ENCODE measurements at places on chromosomes 7 and 10.
A peak's percentile ranks its signal among the peaks of the same experiment; 100 is the strongest.

DNA sequence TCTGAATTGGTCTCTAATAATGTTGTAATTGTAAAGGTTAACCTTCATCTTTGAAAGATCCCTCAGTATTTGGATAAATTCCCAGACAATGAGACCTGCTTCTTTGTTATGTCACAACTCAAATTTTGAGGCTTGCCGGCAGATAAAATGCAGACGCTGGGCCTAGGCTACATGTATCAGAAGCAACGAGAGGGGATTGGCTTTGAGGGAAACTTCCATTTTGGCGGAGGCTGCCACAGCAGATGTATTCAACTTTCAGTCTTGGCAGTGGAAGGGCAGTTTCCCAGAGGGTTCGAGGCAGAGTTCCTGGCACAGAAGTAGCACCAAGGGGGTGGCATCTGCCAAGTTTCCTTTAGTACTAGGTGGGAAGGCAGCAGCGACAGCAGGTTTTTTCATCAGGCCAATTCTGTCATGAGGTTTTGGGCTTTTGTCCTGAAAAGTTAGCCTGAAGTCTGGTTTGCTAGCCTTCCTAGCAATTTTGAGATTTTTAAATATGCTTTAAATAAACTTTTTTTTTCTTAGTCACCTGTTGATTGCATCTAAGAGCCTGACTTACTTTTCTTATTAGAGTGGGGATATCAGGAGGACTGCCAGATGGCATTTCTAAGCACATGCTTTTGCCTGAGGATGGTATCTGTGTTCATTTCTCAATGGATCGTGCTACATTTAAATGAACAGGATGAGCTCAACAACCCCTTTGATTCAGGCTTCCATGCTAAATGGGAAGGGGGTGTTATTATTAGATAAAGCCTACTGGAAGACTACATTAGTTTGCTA, 89.5 kb upstream of the FAM3C start:
- no peak for DNase-seq

- no peak for DNase-seq
Measured at GRCh38 chr10:10213237-10213636, 804.4 kb upstream of the CELF2 start.

- no peak for DNase-seq
Measured at GRCh38 chr7:30843741-30844482, 67.7 kb upstream of the AQP1 start.

GRCh38 chr7:34061149-34061548, 155.8 kb downstream of the BMPER start:
- no peak for DNase-seq

DNA sequence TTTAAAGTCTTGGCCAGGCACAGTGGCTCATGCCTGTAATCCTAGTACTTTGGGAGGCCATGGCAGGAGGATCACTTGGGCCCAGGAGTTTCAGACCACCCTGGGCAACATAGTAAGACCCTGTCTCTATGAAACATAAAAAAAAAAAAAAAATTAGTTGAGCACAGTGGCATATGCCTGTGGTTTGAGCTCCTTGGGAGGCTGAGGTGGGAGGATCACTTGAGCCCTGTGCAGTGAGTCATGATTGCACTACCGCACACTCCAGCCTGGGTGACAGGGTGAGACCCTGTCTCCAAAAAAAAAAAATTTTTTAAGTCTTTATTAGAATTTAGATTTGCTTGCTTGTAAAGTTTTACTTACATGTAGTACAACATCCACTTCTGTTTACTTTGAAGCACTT, 14.0 kb downstream of the WNT2 start:
- no peak for DNase-seq

GRCh38 chr7:105198223-105198622, 184.2 kb downstream of the KMT2E start:
- no peak for DNase-seq

GRCh38 chr7:1536743-1537534, 6.4 kb downstream of the MAFK start:
- peak; percentile 95 for DNase-seq

GRCh38 chr7:14793151-14793550, 109.4 kb downstream of the DGKB start:
- DNase-seq, result no peak

- DNase-seq, result no peak
Measured at GRCh38 chr10:101940916-101941315, 97.3 kb upstream of the KCNIP2 start.

DNA sequence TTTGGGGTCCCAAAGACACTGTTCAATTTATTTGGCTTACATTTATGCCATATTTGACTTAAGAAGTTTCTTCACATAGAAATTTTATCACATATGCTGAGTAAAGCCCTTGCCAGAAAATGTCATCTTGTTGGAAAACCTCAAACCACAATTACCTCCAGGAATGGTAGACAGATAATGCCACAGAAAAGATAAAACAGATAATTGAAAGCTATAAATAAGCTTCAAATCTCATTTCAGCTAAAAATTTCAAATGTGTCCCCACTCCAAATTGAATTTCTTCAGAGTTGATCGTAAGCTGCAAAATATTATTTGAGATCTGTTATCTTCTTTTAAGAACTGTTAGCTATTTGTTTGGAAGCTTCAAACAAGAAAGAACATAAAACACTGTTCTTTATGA, 176.4 kb upstream of the PTN start:
- no peak for DNase-seq
